ENCODE measurements at places on chromosomes 4 and X. TPM values are rescaled to one million over a fixed set of nuclear protein-coding genes. Genes with fewer than 3 reads are reported as not detected.

- no peak for DNase-seq
Observed at GRCh38 chrX:153488231-153488914, 6.4 kb upstream of the BGN start.

- no peak for DNase-seq
Observed at GRCh38 chrX:27797575-27797974, 10.2 kb upstream of the MAGEB10 start.

DNA sequence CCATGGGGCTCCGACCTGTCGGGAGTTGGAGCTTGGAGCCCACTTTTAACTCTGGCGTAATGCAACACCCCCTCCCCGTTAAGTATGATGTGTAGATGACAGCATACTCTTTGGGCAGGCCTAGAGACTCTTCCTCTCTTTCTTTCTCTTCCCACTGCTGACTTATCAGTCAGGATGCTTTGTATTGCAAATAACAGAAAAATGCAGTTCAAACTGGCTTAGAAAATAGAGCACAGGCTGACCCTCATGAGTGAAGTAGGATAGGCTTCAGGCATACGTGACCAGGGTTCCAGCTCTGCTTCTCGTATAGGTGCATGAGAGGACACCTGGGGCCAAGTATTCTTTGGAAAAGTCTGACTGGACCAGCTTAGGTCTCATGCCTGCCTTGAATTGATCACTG, 23.3 kb upstream of the RNF4 start:
- DNase-seq, result no peak

DNA sequence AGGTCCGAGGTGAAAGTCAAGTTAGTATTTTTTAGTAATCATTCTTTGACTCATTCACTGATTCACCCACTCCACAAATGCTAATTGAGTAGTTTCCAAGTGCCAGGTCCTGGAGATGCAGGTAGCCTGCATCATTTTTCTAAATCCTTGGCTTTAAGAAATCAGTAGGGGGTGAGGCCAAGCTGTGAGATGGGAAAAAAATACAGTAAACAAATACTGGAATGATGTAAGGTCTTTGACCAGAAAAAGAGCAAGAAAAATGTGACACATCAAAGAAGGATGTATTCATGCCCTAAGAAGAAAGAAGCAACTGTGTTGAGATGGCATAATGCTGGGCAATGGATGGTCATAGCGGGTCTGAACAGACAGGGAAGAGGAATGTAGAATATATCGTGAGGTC, 1386.6 kb downstream of the PCDH7 start:
- no peak for DNase-seq

DNA sequence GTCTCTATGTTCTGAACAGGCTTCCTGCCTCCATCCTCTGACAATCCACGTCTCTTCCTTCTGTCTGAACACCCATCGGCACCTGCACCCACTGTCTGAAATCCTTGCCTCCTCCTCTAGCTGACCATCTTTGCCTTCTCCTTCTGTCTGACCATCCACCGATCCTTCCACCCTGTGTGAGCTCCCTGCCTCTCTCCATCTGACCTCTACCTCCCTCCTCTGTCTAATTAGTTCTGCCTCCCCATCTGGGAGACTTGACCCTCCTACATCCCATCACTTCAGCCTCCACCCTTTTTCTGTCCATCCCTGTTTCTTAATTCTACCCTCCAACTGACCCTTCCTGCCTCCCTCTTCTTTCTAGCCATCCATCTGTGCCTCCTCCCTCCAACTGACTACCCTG, 10.0 kb downstream of the SLC38A5 start:
- no peak for DNase-seq

Gene CTAG2
- not detected for total RNA-seq

DNA sequence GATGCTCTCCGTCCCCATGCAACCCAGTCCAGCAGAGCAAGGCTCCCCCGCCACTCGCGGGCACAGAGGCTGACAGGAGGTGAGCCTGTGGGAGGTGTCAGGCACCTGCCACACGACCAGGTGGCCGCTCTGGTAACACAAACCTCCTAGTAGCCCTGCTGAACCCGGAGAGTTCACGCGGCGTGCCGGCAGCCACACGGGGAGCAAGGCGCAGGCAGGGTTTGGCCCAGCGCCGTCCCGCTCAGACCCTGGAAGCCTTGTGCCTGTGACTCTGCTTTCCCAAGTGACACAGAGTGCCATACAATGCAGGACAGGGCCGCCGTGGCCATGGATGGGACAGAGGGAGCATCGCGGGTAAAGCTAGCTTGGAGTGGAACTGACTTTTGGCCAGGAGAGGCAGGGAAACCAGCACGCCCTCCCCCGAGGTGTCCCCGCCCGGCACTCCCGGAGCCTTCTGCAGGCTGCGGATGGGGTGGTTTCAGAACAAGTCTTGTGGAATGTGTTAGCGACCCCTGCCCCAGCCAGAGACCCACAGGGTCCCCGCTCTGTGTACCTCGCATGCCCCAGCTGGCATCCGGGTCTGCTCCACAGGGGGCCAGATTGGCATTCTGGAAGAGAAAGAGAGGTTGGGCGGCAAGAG, 44.7 kb upstream of the AFAP1 start:
- no peak for DNase-seq

GRCh38 chr4:124243671-124244366, 468.7 kb downstream of the ANKRD50 start:
- DNase-seq, result no peak

DNA sequence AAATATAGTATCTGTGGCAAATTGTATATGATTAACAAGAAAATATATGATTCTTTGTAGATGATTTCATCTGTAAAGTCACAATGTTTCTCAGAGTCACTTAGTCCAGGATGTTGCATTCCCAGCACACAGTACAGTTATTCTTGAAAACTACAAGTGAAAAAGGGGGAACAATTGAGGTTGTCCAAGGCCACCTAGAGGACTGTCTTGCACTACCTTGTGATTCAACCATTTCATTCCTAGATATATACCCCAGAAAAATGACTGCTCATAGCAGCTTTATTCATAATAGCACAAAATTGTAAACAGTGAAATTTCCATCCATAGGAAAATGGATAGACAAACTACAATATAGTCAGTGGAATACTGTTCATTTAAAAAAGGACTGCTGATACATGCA, 16.0 kb downstream of the C4orf33 start:
- DNase-seq, result no peak

DNA sequence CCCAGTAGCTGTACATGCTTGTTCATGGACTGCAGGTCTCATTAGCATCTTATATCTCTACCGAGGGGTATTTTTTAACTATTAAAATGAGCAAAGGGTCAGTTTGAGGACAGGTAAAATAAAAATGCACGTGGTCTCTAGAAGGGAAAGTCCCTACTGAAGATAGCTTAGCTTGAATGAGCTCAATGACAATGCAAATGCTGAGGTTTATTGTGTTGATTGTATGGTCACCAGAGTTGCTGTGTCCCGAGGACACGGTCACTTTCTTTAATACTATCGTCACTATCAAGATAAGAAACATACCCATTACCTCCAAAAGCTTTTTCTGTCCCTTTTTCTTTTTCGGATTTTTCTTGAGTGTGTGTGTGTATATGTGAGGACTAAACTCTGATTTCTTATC, 250.5 kb upstream of the PRKX start:
- no peak for DNase-seq

GRCh38 chr4:11487139-11487538, 58.4 kb upstream of the HS3ST1 start:
- no peak for DNase-seq

GRCh38 chrX:132119821-132120515, 7.9 kb downstream of the FRMD7 start:
- no peak for DNase-seq

DNA sequence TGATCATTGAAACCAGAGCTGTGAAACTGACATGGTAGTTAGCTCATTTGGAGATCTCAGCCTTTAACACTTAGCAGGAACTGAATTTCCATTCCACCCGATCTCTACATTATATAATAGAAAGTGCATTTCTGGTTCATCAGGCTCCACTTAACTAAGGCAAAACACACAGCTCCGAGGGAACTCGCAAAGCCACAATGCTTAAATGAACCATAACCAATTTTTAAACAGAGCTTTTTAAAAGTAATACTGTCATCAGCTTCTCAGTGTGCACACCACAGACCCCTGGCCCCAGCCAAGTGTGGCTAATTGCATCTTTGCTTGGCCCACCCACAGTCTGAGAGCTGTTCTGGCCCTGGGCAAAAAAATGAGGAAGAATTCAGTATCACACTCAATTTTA, 66.1 kb downstream of the DCHS2 start:
- DNase-seq, result no peak

- DNase-seq, result no peak
Observed at GRCh38 chr4:19402581-19403065, 849.1 kb upstream of the SLIT2 start.

GRCh38 chr4:1793940-1794808, 1.1 kb downstream of the FGFR3 start:
- no peak for DNase-seq

DNA sequence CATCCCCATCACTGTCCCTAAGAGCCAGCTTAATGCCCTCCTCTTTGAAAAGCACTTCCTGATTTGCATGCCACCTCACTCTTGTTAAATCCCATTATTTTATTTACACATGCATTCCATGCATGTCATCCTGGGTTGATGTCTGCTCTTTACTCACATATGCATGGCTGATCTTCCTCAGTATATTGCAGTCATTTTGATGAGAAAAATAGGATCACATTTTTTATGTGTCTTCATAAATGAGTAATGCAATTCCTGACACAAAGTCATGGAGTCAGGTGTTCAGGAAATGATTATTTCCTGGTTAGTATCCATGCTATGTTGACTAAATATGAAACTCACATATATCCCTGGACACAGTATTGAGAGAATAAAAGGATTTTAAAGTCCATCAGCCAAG, 204.7 kb downstream of the SLIT2 start:
- DNase-seq, result no peak

Gene RRH
- not detected for total RNA-seq

DNA sequence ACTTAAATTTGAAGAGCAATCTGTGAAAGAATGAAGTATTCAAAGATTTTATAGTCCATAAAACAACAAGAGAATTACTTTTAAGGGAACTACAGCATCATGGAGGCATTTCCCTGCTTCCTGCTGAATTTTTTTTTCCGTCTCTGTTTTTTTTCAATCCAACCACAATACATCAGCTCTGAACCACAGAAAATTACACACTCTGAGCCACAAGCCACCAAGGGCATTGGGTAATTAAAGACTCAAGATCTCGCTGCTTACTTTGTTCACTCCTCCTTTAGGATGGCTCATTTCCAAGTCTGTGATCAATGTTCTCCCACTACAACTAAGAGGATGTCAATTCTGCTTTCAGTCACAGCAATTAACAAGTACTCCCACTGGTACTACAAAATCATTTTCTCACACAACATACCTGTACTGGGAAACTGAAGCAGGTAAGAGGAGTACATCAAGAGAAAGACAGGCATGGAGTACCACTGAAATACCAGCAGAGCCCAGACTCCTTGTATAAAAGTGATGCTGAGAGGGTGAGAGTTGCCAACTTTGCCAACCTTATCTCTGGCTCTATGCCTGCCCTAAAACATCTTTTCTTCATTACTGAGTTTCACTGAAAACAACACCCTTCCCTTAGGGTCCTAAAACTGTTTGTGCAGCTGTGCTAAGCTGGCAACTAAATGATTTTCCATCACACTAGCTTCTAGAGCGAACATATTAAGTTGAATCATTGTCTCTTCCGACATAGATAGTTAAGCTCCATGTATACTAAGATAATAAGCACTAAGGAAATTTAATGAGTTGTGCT, 105.8 kb upstream of the MAGEB18 start:
- no peak for DNase-seq
